ENCODE measurements at places on chromosomes 5 and 9. TPM values are rescaled to one million over a fixed set of nuclear protein-coding genes. Genes with fewer than 3 reads are reported as not detected.
A peak's percentile ranks its signal among the peaks of the same experiment; 100 is the strongest.

DNA sequence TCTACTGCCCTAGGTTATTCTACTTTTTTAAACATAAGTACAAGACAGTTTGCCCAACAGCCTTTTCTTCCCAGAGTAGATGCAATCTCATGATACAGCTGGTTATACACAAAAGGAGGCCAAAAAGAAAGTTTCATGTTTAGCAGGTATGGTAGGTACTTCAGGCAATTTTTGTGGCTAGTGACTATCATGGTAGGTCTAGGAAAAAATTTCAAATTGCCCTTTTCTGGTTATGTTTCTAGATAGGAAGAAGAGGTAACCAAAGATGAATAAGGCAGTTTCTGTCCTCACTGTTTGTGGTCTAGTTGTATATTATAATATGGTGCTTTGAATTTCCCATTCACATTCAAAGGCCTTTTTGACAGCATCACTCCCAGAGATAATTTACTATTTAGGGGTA lies 19.7 kb downstream of the MEGF9 start:
- no peak for DNase-seq

- DNase-seq: no peak
These were observed 215.0 kb downstream of the MELK start for GRCh38 chr9:36787709-36788108.

DNA sequence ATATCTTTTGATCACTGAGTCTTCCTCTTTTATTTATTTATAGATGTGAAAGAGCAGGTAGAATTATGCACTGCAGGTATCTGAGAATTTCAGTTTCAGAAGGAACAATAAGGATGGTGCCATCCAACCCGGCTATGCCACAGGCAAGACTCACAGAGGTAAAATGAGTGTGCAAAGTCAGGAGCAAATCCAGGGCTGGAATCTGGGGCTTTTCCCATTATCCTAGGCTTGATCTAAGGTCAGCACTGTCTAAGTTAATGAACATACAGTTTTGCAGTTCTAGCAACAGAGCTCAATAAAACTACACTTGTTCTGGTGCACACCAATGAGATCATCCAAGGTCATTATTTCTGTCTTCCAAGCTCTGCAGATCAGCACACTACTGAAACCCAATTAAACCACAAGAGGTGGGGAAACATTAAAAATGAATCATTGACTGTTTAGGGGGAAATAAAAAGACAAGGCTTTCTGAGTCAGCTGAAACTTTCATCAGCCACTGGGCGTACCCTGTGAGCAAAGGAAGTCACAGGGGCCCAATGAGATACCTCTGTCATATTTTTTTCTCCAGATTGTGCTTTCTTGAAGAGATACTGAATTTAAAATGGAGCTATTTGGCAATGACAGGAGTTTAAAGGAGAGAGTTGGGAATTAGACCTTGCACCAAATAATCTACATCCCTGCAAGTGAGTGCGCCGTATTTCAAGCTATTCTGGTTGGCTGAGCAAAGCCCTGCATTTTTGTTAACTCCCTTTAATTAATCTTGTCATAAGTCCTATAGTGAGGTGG lies 662.2 kb upstream of the ZNF608 start:
- no peak for DNase-seq

GRCh38 chr5:62299600-62299999 lies 6.4 kb upstream of the KIF2A start:
- DNase-seq: no peak

GRCh38 chr5:150106674-150107426 lies 20.5 kb upstream of the CSF1R start:
- DNase-seq: no peak

GRCh38 chr5:68449380-68449779 lies 233.8 kb downstream of the PIK3R1 start:
- no peak for DNase-seq

GRCh38 chr9:137462986-137463930 lies 4.1 kb upstream of the NSMF start:
- no peak for DNase-seq

GRCh38 chr5:139903450-139903794 lies 107.8 kb downstream of the PSD2 start:
- DNase-seq: no peak

DNA sequence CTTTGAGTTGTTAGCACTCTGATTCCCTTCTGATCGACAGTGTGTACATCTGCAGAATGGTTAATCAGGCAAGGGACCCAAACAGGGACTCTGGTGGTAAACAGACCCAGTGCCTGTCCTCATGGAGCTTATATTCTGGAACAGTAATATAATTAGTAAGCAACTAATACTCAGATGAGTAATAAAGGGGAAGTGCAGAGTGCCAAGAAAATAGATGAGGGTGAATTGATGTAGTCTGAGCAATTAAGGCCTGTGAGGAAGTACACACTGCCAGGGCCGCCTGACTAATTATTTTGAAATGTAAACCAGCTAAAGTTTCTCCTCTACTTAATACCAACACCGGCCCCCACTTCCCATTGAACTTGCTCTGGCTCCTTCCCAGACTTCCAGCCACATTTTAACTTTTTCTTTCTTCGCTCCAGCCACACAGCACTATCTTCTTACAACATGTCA lies 4.2 kb downstream of the DHX29 start:
- DNase-seq: no peak

GRCh38 chr5:72035831-72036230 lies 71.4 kb upstream of the MAP1B start:
- DNase-seq: no peak

- no peak for DNase-seq
These were observed 481.9 kb downstream of the CHSY3 start for GRCh38 chr5:130386155-130386554.

- no peak for DNase-seq
These were observed 1125.0 kb upstream of the DMAC1 start for GRCh38 chr9:8924562-8924961.

- no peak for DNase-seq
These were observed 207.6 kb downstream of the FBXL17 start for GRCh38 chr5:108174286-108174685.

DNA sequence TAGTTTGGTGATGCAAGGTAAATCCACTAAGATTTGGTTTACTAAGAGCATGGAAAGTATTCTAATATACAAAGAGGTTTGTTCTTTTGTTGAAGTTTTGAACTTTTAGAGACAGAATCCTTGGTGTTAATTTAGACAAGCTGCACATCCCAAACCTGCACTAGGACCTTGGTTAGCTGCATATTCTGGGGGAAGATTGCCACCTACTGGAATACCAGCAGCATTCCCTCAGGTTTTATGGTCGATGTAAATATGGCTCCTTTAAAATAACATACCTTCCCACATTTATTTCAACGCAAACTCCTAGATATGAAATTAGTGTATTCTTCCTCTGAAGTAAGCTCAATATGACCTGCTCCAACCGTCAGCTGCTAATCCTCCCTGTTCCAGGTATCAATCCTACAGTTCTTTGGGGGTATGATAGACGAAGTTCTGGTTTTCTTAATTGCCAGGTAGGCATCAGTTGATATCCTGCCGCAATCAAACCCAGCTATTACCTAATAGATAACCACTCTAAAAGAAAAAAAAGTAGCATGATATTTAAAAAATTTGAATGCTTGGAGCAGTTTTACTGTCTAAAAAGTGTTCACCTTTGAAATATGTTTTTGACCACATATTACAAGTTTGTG lies 624.1 kb downstream of the ISL1 start:
- no peak for DNase-seq

- DNase-seq: peak; percentile 82
These were observed 101.3 kb downstream of the RASEF start for GRCh38 chr9:82961504-82962125.

- DNase-seq: no peak
These were observed 399.2 kb upstream of the KIF2A start for GRCh38 chr5:61906820-61907219.

GRCh38 chr9:17865881-17866280 lies 287.0 kb downstream of the SH3GL2 start:
- DNase-seq: no peak

- DNase-seq: no peak
These were observed 5.7 kb downstream of the C9orf43 start for GRCh38 chr9:113416149-113416721.

GRCh38 chr5:143094087-143094521 lies 309.4 kb downstream of the NR3C1 start:
- DNase-seq: no peak

DNA sequence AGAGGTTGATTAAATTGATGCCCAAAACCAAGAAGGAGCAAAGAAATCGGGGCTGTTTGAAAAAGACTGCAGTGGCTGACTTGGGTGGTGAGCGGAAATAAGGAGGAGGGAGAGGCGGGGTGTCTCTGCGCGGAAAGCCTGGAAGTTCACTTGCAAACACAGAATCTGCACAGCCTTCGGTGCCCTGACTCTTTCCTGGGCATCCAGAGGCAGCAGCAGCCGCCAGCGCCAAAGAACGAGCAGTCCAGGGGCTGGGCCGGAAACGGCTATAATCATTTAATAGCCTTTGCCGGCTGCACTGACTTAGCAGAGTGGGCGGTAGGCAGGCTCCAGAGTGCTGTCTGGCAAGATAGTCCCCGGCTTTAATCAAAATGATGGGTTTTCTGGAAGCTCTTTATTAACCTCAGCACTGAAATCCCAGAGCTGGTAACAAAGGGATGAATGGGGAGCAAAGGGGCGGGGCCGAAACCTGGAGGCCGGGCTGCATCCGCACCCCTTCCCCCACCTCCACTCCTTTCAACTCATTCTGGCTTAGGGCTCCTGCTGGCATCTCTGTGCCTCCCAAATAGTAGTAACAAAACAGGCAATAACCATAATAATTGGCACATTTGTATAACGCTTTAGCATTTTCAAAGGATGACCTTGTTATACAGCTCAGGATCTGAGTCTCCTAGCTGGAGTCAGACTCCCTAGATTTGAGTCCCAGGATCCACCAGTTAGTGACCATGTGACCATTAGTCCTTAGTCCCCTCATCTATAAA lies 35.7 kb downstream of the PCDHAC2 start:
- peak; percentile 47 for DNase-seq

Gene DRD1
- 2.9 TPM for total RNA-seq

Gene ADGRD2
- total RNA-seq: 0.29 TPM

Gene ARID3C
- not detected for total RNA-seq

Gene FCHSD1
- total RNA-seq: 33.5 TPM

Gene AK8
- 1.7 TPM for total RNA-seq

Gene SOX30
- total RNA-seq: 0.52 TPM

Gene C9orf50
- not detected for total RNA-seq

Data from ureter (tissue), 1 donor.